ENCODE measurements at places on chromosomes 1 and 21.

DNA sequence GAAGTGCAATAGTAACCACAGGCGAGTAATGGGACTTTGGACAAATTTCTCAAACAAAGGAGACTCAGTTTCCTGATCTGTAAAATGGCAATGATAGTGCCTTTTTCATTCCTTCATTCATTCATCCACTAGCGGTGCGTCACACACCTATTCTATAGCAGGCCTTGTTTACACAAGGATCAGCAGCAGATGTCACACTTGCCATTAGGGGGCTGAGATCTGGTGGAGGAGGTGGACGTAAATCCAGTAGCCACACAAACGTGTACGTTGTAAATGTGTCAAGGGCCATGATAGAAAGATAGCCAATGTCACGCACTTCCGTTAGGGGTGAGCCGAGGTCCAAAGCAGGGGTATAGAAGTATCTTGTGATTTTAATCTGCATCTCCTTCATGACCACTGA is 34.2 kb downstream of the SERINC2 start:
- no peak for DNase-seq

- no peak for DNase-seq
Measured at GRCh38 chr1:170661646-170662411, 2.1 kb upstream of the PRRX1 start.

DNA sequence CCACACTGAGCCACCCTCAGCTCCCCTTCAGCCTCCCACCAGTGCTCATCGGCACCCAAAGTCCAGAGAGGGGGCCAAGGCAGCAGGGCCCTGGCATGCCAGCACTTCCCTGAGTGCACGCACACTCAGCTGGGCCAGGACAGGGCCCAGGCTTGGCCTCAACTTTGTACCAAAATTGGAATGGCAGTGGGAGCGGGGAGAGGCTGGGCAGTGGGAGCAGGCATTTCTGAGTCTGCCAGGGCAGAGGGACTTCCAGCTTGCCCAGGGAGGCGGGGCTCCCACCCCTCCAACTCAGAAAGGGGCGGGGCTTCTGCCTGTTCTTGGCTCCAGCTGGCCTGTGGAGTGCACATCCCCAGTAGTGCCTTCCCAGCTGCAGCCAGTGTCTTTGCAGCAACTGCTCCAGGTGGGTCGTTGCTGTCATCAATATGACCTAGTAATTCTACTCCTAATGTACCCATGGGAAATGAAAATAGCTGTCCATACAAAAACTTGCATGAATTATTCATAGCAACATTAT is 10.3 kb upstream of the SNX7 start:
- DNase-seq = no peak

DNA sequence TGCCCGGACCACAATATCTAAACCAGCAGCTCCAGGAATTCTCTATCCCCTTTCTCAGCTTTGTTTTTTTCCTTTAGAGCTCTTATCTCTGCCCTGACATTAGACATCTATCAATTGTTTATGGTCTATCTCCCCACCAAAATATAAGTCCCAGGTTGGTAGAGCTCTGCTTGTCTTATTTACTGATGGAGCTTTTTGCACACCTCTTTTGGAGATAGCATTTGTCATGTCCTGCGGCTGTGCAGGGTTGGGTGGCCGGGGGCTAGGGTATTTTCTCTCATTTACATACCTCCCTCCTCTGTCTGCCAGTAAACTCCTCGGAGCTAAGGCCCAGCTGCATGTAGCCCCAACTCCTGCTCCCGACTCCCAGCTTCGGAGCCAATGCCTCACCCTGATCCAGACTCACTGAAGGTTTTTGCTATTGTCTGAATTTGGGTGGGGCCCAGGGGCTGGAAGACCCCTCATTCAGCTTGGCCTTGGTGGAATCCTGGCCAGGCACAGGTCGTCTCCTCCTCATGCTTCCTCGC is 11.1 kb upstream of the PDE9A start:
- DNase-seq = no peak

DNA sequence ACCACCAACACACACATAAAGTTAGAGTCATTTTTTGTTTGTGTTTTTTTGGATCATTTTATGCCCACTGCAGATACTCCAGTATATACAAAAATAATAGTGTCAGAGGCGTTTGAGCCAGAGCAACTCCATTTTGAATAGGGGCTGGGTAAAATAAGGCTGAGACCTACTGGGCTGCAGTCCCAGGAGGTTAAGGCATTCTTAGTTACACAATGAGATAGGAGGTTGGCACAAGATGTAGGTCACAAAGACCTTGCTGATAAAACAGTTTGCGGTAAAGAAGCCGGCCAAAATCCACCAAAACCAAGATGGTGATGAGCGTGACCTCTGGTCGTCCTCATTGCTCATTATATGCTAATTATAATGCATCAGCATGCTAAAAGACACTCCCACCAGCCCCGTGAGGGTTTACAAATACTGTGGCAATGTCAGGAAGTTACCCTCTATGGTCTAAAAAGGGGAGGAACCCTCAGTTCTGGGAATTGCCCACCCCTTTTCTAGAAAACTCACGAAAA is 40.6 kb downstream of the GJA5 start:
- no peak for DNase-seq

GRCh38 chr1:187460093-187460492 is 631.3 kb downstream of the PLA2G4A start:
- no peak for DNase-seq

DNA sequence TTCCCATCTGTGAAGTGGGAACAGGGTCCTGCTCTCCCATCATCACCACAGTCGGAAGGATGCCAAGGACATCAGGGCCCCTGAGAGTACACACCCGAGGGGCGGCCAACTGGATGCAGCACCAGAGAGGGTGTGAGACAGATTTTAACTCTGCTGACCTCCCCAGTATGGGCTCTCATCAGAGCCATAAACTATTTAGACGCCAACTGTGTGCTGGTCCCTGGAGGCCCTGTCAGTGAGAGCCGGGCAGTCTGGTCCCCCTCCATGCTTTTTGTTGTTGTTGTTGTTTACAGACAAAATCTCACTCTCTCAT is 1.7 kb downstream of the FGR start:
- DNase-seq = no peak

GRCh38 chr1:197392541-197392940 is 124.5 kb downstream of the CRB1 start:
- DNase-seq = no peak

DNA sequence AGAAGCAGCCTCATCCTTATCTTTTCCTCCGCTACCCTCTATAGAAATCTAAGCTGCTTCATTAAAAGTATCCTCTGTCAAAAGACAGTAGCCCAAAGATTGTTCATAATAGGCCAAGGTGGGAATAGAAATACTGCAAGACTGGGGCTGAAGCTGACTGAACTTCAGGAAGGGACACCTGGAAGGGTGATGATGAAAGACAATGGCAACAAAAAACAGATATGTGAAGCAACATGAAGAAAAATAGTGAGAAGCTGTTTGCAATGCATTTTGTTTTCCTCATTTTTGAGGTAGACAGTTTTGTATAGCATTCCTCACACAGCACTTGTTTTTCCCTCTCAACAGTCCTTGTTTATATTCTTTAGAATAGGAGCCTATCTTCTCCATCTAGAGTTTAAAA is 16.9 kb downstream of the DCAF8 start:
- DNase-seq = no peak
